Activated naive CD4-positive, alpha-beta T cell treated with anti-CD3 and anti-CD28 coated beads, Interleukin-2, amount 50 U/mL, for 16 hours (primary cell): ENCODE measurements at places on chromosomes 2 and 18.

DNA sequence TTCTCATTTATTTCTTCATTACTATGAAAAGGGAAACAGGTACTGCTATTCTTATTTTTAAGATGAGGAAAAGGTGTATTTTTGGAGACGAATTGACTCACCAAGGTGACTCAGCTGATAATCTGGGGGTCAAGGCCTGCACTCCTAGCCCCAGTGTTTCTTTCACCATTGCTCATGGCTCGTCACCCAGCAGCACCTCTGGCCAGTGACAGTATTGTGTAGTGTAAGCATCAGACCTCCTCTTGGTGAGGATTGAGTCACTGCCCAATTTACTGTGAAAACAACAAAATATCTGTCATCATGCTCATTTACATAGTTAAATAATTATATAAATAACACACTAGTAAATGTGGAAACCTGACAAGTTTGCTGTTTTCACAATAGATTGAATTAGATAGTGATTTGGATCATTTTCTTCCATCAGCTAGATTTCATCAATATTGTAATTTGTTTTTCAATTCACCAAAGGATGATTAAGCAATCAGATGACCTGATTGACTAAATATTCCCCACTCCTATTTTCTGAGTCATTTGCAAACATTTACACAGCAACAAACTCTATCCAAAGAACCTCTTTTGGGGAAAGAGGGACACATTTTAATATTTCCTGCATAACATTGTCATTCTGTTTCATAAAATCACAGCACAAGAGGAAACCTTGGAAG, 492.8 kb upstream of the RAB12 start:
- DNase-seq, result no peak

DNA sequence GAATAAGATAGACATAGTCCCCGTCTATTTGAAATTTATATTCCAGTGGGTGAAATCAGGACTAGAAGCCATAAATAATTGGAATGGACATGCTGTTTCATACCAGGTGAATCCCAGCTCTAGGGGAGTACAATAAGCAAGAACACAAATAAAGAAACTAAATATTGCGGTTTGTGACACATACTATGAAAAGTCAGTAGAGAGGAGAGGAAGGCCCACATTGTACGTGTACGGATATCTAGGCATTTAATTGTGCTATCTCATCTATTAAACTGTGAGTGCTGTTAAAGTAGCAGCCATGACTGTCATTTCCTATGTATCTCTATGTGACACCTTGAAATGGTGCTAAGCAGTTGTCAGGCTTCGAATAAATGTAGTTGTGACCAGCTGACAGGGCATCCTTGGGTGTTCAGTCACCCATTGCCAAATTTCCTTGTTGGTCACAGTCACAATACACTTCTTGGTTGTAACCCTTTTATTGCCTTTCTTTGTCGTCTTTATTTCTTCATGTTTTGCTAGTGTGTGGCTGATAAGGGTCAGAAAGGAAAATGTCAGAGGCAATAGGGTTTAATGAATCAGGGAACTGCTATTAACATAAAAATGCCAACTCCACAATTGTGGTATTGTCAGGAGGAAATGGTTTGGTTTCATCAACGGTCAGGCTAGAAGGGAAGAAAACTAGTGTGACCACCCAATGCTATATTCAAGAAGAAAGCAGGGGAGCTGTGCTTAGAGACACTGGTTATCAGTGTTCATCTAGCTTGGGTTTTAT, 31.5 kb downstream of the CPO start:
- DNase-seq, result no peak

- DNase-seq, result no peak
Measured at GRCh38 chr2:65198737-65199136, 28.9 kb upstream of the ACTR2 start.

GRCh38 chr2:216694826-216695217, 527 bp downstream of the IGFBP5 start:
- no peak for DNase-seq

DNA sequence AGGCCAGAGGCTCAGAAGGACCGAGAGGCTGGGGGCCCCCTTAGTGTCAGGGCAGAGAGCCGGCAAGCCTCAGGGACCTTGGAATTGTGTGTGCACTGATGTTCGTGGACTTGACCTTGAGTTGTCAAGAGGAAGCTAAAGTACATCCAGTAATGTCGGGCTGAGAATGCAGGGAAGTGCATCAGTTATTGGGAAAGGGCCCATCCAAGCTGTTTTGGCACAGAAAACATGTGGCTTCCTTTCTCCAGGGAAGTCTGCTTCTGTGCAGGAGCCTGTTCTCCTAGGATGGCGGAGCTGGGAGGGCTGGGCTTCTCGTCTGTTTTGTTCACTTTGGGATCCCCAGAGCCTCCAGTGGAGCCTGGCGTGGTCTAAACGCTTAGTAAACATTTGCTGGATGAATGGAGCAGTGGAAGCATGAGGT, 23.7 kb downstream of the ATOH8 start:
- no peak for DNase-seq

DNA sequence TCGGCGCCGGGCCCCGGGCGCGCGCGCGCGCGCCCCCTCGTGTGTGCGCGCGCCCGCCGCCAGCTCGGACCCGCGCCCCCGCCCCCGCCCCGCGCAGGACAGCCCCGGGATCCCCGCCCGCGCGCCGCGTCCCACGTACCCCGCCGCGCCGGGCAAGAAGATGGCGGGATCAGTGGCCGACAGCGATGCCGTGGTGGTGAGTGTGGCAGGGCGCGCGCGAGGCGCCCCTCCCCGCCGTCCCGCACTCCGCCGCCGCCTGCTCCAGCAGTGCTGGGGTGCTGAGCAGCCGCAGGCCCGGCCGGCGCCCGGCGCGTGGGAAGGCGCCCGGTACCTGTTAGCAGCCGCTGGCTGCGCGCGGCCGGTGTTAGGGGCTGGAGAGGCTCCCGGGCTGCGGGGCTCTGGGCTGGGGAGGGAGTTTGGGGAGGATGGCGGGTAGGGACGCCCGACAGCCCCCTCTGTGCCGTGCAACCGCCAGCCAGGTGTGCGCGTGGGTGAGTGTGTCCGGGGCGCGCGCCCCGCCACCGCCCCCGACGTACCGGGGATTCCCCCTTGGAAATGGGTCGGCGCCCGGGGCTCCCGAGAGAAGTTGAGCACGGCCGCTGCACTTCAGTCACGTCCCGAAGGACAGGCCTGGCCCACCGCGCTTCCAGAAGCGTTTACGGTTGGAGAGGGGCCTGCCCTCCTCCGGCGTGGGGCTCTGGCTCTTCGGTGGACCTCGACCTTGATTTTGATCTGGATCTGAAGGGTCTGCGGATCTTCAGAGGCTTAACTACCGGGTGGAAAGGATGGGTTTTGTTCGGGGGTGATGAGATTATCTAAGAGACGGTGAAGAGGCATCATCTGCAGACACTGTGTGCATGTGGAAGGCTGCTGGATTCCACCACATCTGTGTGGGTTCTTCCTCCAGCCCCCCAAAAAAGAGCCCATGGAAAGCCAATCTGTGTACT, 697 bp downstream of the LGALSL start:
- DNase-seq, result peak; percentile 64

- no peak for DNase-seq
Measured at GRCh38 chr2:182907081-182907830, 40.8 kb upstream of the FRZB start.

DNA sequence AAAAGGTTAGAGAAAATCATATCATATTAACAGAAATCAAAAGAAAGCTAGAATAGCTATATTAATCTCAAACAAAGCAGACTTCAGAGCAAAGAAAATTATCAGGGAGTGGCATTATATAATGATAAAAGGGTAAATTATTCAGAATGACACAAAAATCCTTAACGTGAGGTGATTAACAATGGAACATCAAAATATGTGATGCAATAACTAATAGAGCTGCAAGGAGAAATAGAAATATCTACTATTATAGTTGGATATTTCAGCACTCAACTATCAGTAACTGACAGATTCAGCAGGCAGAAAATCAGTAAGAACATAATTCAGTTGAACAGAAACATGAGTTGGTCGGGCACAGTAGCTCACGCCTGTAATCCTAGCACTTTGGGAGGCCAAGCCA, 275.1 kb upstream of the FSIP2 start:
- no peak for DNase-seq

DNA sequence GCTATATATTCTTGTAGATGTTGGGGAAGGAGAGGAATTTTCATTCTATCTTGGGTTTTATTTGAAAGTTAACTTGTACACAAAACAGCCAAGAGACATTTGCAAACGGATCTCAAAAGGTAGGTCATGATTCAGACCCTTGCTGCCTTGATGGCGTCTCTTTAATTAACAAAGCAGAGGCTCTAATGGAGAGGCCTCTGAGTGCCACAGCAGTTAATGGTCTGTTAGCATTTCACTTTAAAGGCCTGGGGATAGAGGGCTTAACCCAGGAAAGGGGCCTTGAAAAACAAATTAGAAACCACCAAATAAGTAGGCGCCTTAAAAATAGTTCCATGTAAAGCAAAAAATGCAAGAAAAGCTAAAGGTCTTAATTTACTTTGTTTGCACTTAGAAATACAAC, 836.9 kb upstream of the CELF4 start:
- no peak for DNase-seq

DNA sequence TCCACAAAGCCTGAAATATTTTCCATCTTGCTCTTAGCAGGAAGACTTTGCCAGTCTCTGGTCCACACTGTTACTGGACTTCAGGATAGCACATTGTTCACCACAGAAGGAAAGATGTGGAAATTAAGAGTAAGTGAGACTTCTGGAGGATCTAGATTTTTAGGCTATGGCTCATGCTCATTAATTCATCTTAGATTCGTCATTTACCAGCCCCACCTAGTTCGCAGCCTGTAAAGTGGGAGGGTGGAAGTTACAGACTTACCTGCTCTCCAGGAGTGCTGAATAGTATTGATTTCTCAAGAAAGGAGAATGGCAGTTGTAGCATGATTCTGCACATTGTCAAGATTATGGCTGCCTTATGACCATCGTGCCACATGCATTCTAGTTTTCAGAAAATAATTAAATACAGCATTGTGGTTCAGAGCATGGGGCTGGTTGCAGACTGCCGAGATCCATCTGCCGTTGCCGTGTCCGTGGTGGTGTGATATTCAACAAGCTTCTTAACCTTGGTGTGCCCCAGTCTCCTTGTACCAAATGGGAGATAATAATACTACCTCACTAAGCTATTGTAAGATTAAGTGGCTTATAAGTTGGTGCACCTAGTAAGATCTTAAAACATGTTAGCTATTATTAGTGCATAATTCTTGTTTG, 56.8 kb downstream of the RNF144A start:
- no peak for DNase-seq

DNA sequence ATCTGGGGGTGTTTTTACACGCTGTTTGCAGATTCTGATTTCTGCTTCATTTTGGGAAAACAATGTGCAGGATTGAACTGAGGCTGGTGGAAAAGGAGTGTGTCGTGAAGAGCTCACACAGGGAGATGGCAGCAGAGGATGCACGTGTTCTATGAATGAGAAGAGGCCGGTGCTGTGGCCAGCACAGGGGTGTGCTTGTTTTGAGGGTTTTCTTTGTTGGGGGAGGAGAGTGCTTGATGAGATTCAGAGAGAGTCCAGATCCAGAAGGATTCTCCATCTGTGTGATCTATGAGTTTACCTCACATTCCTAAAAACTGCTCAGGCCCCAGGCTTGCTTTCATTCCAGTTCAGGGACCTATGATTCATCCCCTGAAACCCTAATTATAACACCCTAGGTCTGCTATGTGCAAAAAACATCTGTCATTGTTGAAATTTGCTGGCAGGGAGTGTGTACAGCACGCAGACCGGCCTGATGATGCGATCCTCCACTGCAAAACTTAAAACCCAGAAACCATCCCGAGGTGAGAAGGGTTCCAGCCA, 12.1 kb downstream of the TGFA start:
- no peak for DNase-seq

DNA sequence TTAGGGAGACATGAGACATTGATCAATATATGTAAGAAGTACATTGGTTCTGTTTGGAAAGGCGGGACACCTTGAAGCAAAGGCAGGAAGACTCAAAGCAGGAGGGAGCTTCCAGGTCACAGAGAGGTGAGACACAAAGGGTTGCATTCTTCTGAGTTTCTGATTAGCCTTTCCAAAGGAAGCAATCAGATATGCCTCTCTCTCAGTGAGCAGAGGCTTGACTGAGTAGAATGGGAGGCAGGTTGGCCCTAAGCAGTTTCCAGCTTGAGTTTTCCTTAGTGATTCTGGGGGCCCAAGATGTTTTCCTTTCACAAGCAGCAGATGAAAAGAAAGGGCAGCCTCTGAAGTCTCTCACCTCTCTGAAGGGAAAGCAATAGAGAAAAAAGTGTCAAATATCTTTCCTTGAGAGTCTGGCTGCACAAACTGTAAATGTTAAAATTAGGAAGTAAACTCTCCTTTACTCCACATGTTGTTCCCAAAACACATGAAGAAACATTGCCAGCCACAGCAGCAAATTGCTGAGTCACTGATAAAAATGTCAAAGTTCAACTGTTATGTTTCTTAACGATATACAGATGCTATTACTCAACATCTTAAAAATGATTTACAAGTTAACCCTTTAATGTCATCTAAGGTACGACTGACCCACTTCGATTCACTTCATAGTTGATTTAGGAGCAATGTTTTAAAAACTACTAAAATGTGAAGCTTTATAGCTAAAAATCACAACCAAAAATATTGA, 40.3 kb downstream of the CYB5A start:
- DNase-seq, result no peak

GRCh38 chr2:212686285-212686895, 147.8 kb upstream of the ERBB4 start:
- peak; percentile 25 for DNase-seq

- no peak for DNase-seq
Measured at GRCh38 chr18:27862041-27862682, 314.8 kb downstream of the CDH2 start.

GRCh38 chr2:158112992-158113391, 11.3 kb downstream of the UPP2 start:
- no peak for DNase-seq

- DNase-seq, result no peak
Measured at GRCh38 chr18:9684881-9685614, 23.1 kb upstream of the RAB31 start.

DNA sequence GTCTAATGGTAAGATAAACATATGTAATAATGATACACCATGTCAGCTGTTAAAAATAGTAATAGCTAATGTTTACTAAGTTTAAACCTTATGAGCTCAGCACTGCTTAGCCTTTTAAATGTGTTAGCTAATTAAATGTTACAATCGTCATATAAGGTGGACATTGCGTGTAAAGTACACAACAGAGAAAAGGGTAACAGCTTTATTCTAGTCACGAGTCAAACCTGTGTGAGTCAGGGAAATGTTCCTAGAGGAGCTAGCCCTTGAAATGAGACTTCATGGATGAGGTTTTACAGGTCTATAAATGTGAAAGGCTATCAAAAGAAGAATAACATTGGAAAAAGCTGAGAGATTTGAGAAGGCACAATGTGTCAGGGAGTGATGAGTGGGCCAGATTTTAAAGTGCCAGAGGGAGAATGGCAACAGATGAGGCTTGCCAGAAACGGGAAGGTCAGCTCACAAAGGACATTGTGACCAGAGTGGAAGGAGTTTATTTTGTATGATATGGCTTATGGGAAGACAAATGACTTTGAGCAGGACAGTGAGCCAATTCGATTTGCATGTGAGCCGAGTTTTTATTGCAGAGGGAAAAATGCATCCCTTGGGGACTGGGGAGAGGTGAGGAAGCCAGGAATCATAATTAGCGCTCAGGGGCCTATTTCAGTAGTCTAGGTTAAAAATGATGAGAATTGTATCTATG, 276.3 kb downstream of the CTNNA2 start:
- no peak for DNase-seq

GRCh38 chr2:218831378-218831990, at the start of gene PRKAG3:
TSS of gene PRKAG3 (minus strand) at chr2:218831803.
- no peak for DNase-seq

- DNase-seq, result no peak
Measured at GRCh38 chr18:76679945-76680344, 142.4 kb upstream of the ZNF236 start.
